ENCODE measurements at places on chromosomes 13 and 19.

DNA sequence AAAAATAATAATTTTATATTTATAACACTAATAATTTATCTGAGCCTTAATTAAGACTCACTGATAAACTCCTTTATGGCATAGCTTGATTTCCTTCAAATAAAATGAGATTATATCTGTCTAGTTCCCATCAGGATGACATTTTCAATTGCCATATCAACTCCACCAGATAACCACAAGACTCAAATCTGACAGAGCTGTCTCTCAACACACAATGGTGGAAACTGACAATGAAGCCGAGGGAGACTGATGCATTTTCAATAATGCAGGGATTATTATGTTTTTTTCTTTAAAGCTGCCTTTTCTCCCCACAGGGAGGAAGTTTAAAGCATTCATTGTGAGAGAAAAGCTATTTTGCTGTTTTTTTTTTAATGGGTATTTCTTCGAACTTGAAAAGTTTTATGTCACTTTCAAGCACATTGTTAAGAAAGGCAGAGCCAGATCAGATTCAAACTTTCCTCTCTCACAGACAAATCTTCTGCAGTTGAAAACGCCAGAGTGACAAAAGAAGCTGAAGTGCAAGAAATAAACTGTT lies 1326.9 kb upstream of the MIR17HG start:
- DNase-seq: no peak

- DNase-seq: no peak
These were observed 3.7 kb upstream of the SMIM17 start for GRCh38 chr19:56639217-56639616.

GRCh38 chr13:75871059-75871458 lies 234.9 kb downstream of the LMO7 start:
- DNase-seq: no peak

DNA sequence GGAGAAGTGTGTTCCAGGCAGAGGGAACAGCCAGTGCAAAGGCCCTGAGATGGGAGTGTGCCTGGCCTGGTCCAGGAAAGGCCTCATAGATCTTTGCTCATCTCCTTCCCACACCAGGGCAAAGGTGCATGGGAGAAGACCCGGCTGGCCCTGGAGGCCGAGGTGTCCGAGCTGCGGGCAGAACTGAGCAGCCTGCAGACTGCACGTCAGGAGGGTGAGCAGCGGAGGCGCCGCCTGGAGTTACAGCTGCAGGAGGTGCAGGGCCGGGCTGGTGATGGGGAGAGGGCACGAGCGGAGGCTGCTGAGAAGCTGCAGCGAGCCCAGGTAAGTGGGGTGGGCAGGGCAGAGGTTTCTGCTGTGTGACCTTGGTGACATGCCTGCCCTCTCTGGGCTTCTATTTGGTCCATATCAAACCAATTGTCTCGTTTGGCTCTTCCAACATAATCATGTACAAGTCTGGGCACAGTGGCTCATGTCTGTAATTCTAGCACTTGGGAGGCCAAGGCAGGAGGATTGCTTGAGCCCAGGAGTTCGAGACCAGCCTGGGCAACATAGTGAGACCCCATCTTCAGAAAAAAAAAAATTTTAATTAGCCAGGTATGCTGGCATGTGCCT lies 51.1 kb downstream of the KCNC3 start:
- DNase-seq: no peak

- no peak for DNase-seq
These were observed 13.3 kb downstream of the ZNF699 start for GRCh38 chr19:9296336-9296735.

GRCh38 chr19:16851031-16851712 lies 22.0 kb downstream of the SIN3B start:
- no peak for DNase-seq

DNA sequence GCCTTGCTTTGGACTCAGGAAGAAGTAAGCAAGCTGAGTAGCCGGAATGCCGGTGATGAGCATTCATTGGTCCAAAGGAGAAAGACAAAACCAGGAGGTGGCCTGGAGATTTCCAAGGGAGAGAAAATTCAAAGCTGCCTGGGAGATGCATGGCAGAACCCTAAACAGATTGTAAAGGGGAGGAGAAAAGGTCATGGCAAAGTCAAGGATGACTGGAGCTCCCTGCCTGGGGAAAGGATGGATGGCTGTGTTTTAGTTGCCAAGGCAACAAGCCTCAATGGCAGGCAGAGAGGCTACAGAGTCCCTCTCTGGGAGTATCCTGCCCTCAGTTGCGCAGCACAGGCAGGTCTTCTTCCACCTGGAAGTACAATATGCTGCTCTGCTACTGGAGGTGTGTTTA lies 134.0 kb downstream of the ENOX1 start:
- no peak for DNase-seq

GRCh38 chr19:56301886-56302620 lies 12.6 kb downstream of the ZSCAN5A start:
- DNase-seq: no peak
